ENCODE measurements at places on chromosomes 16 and 17.

- DNase-seq = no peak
These were observed 12.5 kb downstream of the DHODH start for GRCh38 chr16:72021043-72021442.

GRCh38 chr17:79732804-79733691 is 2.3 kb downstream of the ENPP7 start:
- no peak for DNase-seq

DNA sequence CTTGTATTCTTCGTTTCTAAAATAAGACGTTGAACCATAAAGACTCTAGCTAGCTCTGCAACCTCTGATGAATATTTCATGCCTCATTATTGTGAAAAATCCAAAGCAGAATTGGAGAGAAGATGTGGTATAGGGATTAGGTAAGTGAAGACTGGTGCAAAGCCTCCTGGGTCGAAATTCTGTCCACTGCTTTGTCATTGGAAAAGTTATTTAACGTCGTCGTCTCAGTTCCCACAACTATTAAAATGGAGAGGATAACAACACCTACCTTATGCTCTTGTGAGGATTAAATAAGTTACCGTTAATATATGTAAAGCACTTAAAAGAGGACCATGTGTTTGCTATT is 1.4 kb upstream of the PRPSAP2 start:
- DNase-seq = no peak

DNA sequence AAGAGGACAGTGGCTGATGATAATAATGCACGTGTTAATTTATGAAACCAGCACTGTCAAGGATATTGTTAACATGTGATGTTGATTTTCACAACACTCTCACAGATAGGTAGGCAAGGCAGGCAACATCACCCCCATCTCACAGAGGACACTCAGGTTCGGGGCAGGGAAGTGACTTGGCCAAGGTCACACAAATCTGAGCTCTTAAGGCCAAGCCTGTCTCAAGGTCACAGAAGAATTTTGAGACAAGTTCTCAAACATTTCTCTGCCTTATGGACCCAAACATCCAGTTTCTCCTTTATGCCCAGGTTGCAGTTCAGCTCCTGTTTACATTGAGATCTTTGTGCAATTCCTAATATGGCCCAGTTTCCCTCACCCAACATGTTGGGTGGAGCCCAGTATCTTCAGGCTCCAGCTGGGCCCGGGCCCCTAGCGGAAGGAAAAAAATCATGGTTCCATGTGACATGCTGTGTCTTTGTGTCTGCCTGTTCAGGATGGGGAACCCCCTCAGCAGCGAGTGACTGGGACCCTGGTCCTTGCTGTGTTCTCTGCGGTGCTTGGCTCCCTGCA is 1.3 kb downstream of the SLC2A4 start:
- no peak for DNase-seq

- no peak for DNase-seq
These were observed 8.8 kb downstream of the TPSG1 start for GRCh38 chr16:1216296-1216619.

DNA sequence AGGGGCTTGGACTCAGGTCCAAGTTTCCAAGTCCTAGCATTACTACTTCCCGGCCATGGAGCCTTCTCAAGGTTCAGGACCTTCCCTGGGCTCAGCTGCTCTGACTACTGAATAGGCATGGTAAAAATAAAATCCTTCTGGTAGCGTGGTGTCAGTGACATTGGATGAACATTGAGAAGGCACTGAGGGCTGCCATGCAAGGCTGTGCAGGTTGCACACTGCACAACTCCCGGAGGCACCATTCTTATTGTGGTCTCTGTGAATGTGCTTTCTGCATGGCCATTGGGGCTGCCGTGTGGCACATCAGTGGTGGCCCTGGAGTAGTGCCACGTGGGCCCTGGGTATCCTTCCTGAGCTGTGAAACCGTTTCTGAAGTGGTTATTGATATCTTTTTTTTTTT is 250.2 kb upstream of the CIBAR2 start:
- no peak for DNase-seq

GRCh38 chr17:56934280-56934679 is 20.4 kb upstream of the TRIM25 start:
- DNase-seq = no peak

- no peak for DNase-seq
These were observed 217.8 kb upstream of the IRX5 start for GRCh38 chr16:54712866-54713265.

GRCh38 chr16:10528635-10529034 is 51.8 kb downstream of the EMP2 start:
- DNase-seq = no peak

DNA sequence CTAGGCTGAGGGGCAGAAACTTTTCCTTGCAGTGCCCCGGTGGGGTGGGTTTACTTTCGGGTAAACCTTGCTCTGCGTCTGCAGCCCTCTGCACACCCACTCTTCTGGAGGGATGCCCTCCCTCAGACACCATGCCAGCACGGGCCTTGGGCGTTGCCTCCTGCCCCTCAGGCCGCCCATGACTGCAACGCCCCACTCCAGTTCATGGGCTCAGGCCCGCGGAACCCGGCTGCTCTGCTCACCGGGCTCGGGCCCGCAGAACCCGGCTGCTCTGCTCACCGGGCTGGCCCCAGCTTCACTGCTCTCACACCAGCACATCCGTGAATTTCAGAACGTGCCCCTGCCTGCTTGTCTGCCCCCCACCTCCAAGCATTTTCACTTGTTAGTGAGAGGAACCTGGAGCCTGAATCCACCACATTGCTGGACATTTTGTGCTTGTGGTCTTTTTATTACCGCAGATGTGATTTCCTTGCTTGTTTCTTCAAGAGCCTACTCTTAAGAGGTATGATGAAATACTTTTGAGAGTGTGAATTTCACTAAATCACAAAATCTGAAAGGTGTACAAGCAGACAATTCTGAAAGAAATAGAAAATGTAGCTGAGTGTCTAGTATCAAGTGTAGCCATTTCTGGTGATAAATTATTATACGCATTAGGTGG is 130.9 kb downstream of the RPTOR start:
- DNase-seq = no peak

Data from NCI-H1436 treated with DMSO at 0.1 percent for 48 hours (cell line).